ENCODE measurements at places on chromosomes 2 and 18. TPM values are rescaled to one million over a fixed set of nuclear protein-coding genes. Genes with fewer than 3 reads are reported as not detected.

GRCh38 chr2:168732100-168732499, 70.3 kb upstream of the NOSTRIN start:
- no peak overlapping the region for H3K27ac ChIP-seq
- no peak overlapping the region for H3K4me3 ChIP-seq
- peaks cover 12% of the 10 kb centered on the region for H3K4me1 ChIP-seq

DNA sequence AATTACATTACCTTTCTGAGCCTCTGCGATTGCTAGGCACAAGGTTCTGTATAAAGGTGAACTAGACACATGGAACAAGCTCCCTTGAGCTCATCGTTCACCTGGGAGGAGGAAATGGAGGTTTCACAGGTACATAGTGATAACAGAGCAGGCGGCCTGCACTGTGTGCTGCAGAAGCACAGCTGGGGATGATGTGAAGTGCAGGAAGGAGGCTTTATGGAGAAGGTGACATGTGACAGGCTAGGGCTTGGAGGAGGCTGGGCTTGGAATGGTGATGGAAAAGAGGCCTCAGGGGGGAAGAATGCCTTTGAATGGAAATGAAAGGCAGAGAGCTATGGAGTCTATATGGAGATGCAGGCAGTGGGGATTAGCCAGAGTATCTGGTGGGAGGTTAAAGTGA, 22.9 kb downstream of the MARCHF4 start:
- no peak overlapping the region for H3K4me3 ChIP-seq
- H3K27ac ChIP-seq, result no peak overlapping the region
- no peaks in the 10 kb centered on the region for H3K27me3 ChIP-seq
- peaks cover 26% of the 10 kb centered on the region for H3K4me1 ChIP-seq
- H3K36me3 ChIP-seq, result no peaks in the 10 kb centered on the region

DNA sequence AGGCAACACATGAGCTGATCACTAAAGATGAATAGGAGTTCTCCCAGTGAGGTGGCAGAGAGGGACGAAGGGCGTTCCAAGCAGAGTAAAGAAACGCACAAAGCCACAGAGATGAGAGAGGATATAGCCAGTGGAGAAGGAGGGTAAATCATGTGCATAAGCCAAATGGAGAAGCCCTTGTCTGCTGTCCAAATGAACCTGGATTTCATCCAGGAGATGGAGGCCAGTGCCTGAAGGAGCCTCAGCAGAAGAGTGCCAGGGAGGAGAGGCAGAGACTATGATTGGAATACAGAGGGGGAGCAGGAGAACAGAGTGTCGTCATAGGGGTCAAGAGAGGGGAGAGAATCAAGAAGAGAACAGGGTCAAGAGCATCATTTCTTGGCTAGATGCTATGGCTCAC, 48.9 kb upstream of the STPG4 start:
- no peak overlapping the region for H3K27ac ChIP-seq
- DNase-seq, result no peak
- H3K4me3 ChIP-seq, result no peak overlapping the region
- H3K4me1 ChIP-seq, result no peaks in the 10 kb centered on the region

- H3K27ac ChIP-seq, result no peak overlapping the region
- DNase-seq, result peak; percentile 58
- no peaks in the 10 kb centered on the region for H3K4me1 ChIP-seq
Measured at GRCh38 chr2:246489-247144, 17.2 kb downstream of the SH3YL1 start.

GRCh38 chr2:160474319-160474645, 19.3 kb downstream of the RBMS1 start:
- H3K36me3 ChIP-seq, result no peaks in the 10 kb centered on the region
- H3K27ac ChIP-seq, result no peak overlapping the region
- peaks cover 31% of the 10 kb centered on the region for H3K4me1 ChIP-seq
- H3K27me3 ChIP-seq, result no peaks in the 10 kb centered on the region
- no peak overlapping the region for H3K4me3 ChIP-seq

GRCh38 chr2:52035391-52035790, 1003.5 kb upstream of the NRXN1 start:
- no peaks in the 10 kb centered on the region for H3K36me3 ChIP-seq
- DNase-seq, result no peak
- H3K4me1 ChIP-seq, result no peaks in the 10 kb centered on the region
- no peaks in the 10 kb centered on the region for H3K27me3 ChIP-seq
- H3K27ac ChIP-seq, result no peak overlapping the region

GRCh38 chr2:109427661-109428091, 186.1 kb downstream of the SEPTIN10 start:
- no peaks in the 10 kb centered on the region for H3K27me3 ChIP-seq
- H3K36me3 ChIP-seq, result no peaks in the 10 kb centered on the region

- no peaks in the 10 kb centered on the region for H3K4me1 ChIP-seq
- no peak overlapping the region for H3K4me3 ChIP-seq
- H3K36me3 ChIP-seq, result no peaks in the 10 kb centered on the region
- no peak for DNase-seq
Measured at GRCh38 chr2:48233005-48233404, 296.9 kb upstream of the STON1 start.

DNA sequence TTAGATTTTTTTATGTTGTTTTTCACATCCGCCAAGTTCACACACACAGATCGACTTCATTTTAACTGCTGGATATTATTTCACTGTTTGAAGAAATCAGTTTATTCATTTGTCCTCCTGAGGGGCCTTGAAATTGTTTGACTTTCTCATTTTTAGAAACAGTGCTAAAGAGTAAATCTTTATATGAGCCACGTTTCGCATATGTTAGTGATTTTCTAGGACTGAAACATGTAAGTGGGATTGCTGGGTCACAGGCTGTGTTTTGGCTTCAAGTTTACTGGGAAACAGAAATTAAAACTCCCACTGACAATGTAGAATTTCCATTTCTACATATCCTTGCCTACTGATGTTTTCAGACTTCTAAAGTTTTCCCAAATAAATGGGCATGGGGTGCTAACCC, 363.8 kb downstream of the NCKAP5 start:
- H3K27me3 ChIP-seq, result no peaks in the 10 kb centered on the region
- no peaks in the 10 kb centered on the region for H3K36me3 ChIP-seq
- no peak for DNase-seq
- H3K4me1 ChIP-seq, result no peaks in the 10 kb centered on the region

- H3K27me3 ChIP-seq, result peaks cover 14% of the 10 kb centered on the region
- no peak overlapping the region for H3K27ac ChIP-seq
- no peaks in the 10 kb centered on the region for H3K4me1 ChIP-seq
- H3K4me3 ChIP-seq, result no peak overlapping the region
- H3K36me3 ChIP-seq, result no peaks in the 10 kb centered on the region
Measured at GRCh38 chr2:120360307-120360855, 14.4 kb downstream of the INHBB start.

DNA sequence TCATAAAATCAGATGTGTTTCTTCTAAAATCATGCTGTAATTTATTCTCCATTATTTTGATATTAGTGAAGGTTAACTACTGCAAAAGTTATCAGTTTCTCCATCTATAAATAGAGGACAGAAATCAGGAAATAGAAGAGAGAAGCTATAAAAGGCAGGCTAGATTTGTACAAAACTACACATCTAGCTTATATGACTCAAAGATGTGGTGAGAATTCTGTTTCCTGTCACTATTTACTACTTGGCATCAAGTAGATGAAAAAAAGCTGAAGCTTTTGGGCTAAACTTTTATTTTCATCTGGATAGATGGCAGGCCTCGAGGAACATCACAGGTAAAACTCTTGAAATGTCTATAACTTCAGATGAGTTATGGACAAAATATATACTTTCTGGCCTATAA, 49.8 kb upstream of the NAB1 start:
- no peaks in the 10 kb centered on the region for H3K4me1 ChIP-seq
- no peaks in the 10 kb centered on the region for H3K36me3 ChIP-seq
- H3K27ac ChIP-seq, result no peak overlapping the region

HOXD1 gene
- not detected for total RNA-seq

ZNF892 gene
- 15.4 TPM for total RNA-seq
